ENCODE measurements at places on chromosomes 16 and 17. TPM values are rescaled to one million over a fixed set of nuclear protein-coding genes. Genes with fewer than 3 reads are reported as not detected.

DHX8 gene
- 26.1 TPM for total RNA-seq

SLFN14 gene
- total RNA-seq = not detected

C16orf86 gene
- total RNA-seq = 7.7 TPM

- H3K36me3 ChIP-seq = peaks cover 29% of the 10 kb centered on the region
- H3K27me3 ChIP-seq = no peaks in the 10 kb centered on the region
- no peak for DNase-seq
- H3K4me1 ChIP-seq = peaks cover 66% of the 10 kb centered on the region
- no peak overlapping the region for H3K4me3 ChIP-seq
Measured at GRCh38 chr17:39704821-39705551, 5.1 kb downstream of the ERBB2 start.

DNA sequence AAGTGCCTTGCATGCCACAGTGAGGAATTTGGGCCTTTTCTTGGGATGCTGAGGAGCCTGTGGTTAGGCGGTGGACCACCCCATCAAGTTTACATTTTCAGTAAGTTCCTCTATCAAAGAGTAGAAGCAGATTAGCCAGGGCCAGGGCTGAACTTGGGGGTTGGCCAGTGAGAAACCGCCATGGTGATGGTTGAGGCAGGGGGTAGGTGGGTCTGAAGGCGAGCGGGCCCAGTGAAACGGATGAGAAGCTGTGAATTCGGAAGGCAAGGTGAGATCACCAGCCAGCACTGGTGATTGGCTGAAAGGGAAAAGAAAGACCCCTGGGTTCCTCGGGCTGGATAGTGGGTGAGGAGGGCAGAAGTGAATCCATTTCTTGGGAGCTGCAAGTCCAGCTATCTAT, 311.4 kb downstream of the CBLN1 start:
- DNase-seq = no peak
- H3K27me3 ChIP-seq = no peaks in the 10 kb centered on the region
- H3K4me1 ChIP-seq = no peaks in the 10 kb centered on the region
- no peak overlapping the region for H3K27ac ChIP-seq

GRCh38 chr17:40191237-40192208, 14.3 kb downstream of the RAPGEFL1 start:
- H3K27me3 ChIP-seq = no peaks in the 10 kb centered on the region
- no peaks in the 10 kb centered on the region for H3K36me3 ChIP-seq
- peak overlapping the region; percentile 62 for H3K4me3 ChIP-seq
- H3K27ac ChIP-seq = peak overlapping the region; percentile 65
- DNase-seq = peak; percentile 87

DNA sequence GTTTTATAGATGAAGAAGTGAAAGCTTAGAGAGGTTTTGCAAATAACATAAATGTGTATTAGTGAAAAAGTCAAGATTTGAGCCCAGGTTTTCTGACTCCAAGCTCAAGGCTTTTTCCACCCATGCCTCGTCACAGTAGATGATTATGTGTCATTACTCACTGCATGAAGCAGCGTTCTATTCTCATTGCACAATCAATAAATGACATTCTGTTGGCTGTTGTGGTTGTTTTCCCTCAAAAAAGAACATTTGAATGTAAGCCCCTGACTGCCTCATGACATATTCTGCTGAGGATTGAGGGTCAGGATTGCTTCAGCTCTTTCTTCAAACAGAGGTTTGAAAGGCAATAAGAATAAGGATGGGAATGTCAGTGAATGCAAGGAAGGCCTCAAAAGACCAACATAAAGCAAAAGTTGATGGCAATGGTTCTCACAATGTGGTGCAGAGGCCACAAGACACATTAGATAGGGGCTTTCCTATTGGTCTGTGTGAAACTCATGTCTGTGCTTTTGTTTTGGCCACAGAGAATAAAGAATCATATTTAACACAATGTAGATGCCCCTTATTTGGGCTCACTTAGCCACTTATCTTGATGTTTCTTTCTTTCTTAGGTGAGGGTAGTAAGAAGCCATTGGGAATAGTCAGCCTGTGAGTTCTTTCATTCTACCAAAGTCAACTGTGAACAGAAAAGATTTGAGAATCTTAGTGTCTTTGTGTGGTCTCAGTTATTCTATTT, 5.4 kb upstream of the MMD start:
- no peaks in the 10 kb centered on the region for H3K36me3 ChIP-seq
- H3K27me3 ChIP-seq = no peaks in the 10 kb centered on the region
- H3K4me3 ChIP-seq = no peak overlapping the region
- no peak overlapping the region for H3K27ac ChIP-seq

DNA sequence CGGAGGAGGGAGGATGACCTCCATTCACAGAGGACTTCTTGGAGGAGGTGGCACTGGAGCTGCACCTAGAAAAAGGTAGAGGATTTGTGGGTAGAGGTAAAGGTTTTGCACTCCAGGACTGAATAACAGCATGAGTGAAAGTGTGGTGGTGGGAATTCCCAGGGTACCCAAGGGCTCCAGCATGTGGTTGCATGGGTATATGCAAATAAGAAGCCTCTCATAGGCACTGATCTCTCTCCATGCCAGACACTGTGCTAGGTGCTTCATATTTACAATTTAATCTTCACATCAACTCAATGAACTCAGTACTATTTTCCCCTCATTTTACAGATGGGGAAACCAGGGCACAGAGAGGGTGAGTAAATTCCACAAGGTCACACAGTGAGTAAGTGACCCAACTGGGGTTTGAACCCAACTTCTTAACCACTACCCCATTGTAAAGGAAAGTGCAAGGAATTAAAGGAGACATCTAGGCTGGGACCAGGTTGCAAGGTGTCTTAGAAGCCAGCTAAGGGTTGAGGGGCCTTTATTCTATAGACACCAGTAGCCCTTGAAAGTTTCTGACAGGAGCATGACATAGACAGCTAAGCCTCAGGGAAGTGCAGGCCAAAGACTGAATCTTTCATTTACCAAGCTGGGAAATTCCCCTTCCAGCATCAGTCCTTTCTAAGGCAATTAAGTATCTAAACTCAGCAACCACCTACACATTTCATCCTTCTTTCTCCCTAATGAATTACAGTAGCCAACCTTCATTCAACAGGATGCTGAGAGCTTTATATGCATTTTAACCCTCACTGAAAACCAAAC, 21.3 kb downstream of the SCNN1B start:
- DNase-seq = no peak
- no peak overlapping the region for H3K4me3 ChIP-seq
- H3K36me3 ChIP-seq = no peaks in the 10 kb centered on the region

DNA sequence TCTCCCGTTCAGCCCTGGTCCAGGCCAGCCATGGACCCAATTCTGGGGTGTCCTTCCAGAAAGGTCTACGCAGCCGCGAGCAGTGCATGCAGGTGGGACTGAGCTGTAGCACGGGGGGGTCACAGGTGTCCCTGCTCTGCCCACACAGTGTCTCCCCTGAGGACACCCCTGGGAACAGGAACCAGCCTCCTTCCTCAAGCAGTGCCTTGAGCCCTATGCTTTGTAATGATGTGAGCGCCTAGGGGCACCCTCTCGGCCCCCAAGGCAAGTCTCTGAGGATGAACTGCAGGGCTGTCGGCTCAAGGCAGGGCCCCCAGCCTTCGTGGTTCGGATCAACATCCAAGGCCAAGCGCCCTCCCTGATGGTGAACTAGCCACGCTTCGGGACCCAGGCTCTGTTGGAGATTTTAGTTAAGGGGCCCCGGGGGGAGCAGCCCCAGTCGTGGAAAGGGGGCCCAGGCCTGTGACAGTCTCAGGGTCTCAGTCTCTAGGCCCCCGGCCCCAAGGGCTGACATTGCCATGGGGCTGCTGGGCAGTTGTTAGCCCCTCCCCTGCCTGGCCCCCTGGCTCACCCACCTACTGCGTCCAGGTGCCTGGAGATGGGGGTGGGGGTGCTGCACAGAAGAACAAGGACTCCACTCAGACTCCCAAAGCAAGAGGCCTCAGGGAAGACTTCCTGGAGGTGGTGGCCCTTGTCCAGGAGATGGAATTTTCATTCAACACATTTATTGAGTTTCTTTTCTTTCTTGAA, 2.3 kb downstream of the IL17C start:
- no peak overlapping the region for H3K4me3 ChIP-seq
- H3K36me3 ChIP-seq = no peaks in the 10 kb centered on the region
- DNase-seq = no peak
- H3K27ac ChIP-seq = no peak overlapping the region
- H3K27me3 ChIP-seq = peaks cover 15% of the 10 kb centered on the region

DNA sequence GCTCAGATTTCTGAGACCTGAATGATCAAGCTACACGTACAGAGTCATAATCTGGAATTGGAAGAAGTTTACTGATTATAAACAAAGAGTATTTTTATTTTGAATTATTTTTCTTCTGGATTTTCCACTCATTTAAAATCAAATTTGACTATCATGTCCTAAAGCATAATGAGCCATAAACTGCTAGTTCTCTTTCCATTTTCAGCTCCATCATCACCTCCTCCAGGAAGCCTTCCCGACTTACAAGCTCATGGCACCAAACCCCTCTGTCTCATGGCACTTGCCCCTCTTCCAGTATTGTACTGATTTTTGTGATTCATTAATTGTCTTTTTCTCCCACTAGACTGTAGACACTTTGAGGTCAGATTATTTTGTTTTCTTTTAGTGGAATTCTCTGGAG, 35.9 kb downstream of the IRX6 start:
- H3K36me3 ChIP-seq = no peaks in the 10 kb centered on the region
- no peak overlapping the region for H3K4me3 ChIP-seq
- H3K27me3 ChIP-seq = no peaks in the 10 kb centered on the region
- H3K27ac ChIP-seq = no peak overlapping the region
- DNase-seq = no peak

- H3K27ac ChIP-seq = no peak overlapping the region
- no peaks in the 10 kb centered on the region for H3K36me3 ChIP-seq
- no peaks in the 10 kb centered on the region for H3K27me3 ChIP-seq
Measured at GRCh38 chr16:77548766-77549165, 113.9 kb upstream of the ADAMTS18 start.

DNA sequence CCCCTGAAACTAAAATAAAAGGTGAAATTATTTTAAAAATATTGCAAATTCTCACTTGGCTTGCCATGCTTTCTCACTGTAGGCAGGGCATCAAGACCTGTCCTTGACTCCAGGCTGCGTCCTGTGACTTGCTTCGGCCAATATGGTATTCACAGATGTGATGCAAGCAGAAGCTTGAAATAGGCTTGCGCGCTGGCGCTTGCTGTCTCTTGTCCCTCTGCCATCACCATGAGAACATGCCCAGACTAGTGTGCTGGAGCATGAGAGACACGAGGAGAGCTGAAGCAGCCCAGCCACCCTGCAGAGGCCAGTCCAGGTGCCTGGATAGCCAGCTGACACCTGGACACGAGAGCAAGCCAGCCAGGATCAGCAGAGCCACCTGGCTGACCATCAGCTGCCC, 21.8 kb upstream of the ZKSCAN2 start:
- H3K36me3 ChIP-seq = no peaks in the 10 kb centered on the region
- H3K27me3 ChIP-seq = no peaks in the 10 kb centered on the region
- no peak for DNase-seq
- no peak overlapping the region for H3K27ac ChIP-seq
- H3K4me3 ChIP-seq = no peak overlapping the region

DNA sequence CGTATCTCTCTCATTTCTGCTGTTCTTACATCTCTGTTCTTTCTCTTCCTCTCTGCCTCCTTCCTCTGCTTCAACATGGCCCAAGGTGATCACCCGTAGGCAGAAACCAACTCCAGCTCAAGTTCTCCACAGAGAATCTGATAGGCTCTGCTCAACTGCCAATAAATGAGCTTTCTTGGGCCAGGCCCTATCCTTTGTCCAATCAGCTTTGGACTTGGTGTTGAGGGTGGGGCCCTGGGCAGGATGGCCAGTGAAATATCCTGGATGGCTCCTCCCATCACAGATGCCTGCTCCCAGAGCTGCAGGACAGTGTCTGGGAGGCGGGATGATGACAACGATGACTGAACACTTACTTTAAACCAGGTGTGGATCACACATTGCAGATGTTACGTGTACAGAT, 17.4 kb upstream of the BRD7 start:
- H3K36me3 ChIP-seq = no peaks in the 10 kb centered on the region
- no peak for DNase-seq
- H3K4me1 ChIP-seq = no peaks in the 10 kb centered on the region
- H3K27me3 ChIP-seq = no peaks in the 10 kb centered on the region
- no peak overlapping the region for H3K27ac ChIP-seq

DNA sequence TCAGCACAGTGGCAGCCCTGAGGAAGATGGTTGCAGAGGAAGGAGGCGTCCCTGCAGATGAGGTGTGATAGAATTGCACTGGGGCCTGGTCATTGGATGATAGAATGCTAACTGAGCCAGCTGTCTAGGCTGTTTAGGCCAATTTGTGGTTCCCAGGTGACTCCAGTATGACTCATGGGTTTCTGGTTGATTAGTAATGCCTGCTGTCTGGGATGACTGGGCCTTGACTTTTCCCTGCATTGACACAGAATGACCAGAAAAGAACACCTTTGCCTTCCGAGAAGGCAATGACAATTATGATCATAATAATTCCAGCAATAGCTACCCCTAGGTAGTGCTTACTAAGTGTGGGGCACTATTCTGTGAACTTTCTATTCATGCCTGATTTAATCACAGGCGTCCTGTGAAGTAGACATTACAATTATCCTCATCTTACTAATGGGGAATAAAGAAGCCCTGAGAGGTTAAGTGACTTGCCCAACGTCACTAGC, 31.5 kb downstream of the USP43 start:
- no peak for DNase-seq
- no peak overlapping the region for H3K4me3 ChIP-seq
- H3K36me3 ChIP-seq = no peaks in the 10 kb centered on the region
- H3K27me3 ChIP-seq = no peaks in the 10 kb centered on the region

DNA sequence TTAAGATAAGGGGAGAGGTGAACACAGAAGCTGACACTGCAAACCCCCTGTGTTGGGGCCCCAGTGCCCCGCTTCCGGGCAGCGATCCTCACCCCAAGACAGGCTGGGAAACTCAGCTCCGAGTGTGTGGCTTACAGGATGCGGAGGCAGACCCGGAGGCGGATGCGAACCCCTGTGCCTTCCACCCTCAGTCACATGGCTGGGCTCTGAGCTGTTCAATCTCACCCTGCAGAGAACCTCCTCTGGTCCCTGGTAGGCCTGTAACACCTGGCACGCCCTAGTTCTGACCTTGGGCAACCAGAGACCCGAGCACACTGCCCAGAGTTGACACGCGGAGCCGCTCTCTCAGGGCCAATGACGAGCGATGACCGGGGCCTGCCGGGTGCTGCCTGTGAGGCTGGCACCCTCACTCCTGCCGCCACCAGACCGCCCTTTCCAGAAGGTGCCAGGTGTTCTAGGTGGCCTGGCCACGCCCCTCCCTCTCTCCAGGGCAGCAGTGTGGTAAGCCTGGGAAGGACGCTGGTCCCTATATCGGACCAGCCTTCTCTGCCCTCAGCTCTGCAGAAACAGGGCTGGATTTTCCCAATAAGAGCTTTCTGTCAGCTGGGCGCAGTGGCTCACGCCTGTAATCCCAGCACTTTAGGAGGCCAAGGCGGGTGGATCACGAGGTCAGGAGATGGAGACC, 23.3 kb downstream of the MEAK7 start:
- no peaks in the 10 kb centered on the region for H3K27me3 ChIP-seq
- H3K36me3 ChIP-seq = peaks cover 14% of the 10 kb centered on the region
- no peaks in the 10 kb centered on the region for H3K4me1 ChIP-seq
- peak; percentile 47 for DNase-seq
- H3K27ac ChIP-seq = no peak overlapping the region
- no peak overlapping the region for H3K4me3 ChIP-seq
